ENCODE measurements at places on chromosomes 1 and 21. TPM values are rescaled to one million over a fixed set of nuclear protein-coding genes. Genes with fewer than 3 reads are reported as not detected.
A peak's percentile ranks its signal among the peaks of the same experiment; 100 is the strongest.

GRCh38 chr1:182200025-182200812, 138.7 kb upstream of the ZNF648 start:
- H3K4me1 ChIP-seq = no peaks in the 10 kb centered on the region
- no peaks in the 10 kb centered on the region for H3K36me3 ChIP-seq
- no peaks in the 10 kb centered on the region for H3K27me3 ChIP-seq
- no peak for DNase-seq

DNA sequence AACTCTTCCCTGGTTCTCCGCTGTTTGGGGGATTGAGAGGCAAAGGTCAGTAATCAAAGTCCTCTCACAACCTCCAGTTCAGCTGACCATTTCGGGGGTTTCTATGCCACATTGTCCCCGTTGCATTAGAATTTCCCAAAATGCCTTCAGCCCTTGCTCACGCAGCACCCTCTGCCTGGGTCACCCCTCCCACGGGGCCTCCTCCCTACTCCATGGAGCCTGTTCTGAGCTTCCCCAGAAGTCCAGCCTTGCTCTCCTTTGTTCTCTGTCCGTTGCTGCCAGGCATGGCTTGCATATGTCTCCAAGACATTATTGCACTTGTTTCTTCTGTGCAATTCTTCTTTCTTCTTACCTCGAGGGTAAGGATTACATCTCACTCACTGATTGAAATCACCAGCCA, 16.5 kb downstream of the DMRTB1 start:
- no peaks in the 10 kb centered on the region for H3K36me3 ChIP-seq
- H3K27me3 ChIP-seq = no peaks in the 10 kb centered on the region
- no peaks in the 10 kb centered on the region for H3K4me1 ChIP-seq
- DNase-seq = no peak

GRCh38 chr1:77632216-77632615, 50.2 kb downstream of the ZZZ3 start:
- no peaks in the 10 kb centered on the region for H3K27me3 ChIP-seq
- H3K36me3 ChIP-seq = peaks cover 32% of the 10 kb centered on the region
- no peak overlapping the region for H3K4me3 ChIP-seq
- no peak overlapping the region for H3K27ac ChIP-seq

GRCh38 chr21:31176080-31176551, 137.8 kb upstream of the KRTAP19-8 start:
- H3K4me1 ChIP-seq = peaks cover 81% of the 10 kb centered on the region
- peaks cover 4% of the 10 kb centered on the region for H3K36me3 ChIP-seq
- no peaks in the 10 kb centered on the region for H3K27me3 ChIP-seq
- peak overlapping the region; percentile 71 for H3K27ac ChIP-seq

- H3K36me3 ChIP-seq = no peaks in the 10 kb centered on the region
- no peak for DNase-seq
- H3K27me3 ChIP-seq = no peaks in the 10 kb centered on the region
- H3K27ac ChIP-seq = no peak overlapping the region
- H3K4me3 ChIP-seq = no peak overlapping the region
- no peaks in the 10 kb centered on the region for H3K4me1 ChIP-seq
Observed at GRCh38 chr1:16139473-16139962, 16.4 kb downstream of the EPHA2 start.

DNA sequence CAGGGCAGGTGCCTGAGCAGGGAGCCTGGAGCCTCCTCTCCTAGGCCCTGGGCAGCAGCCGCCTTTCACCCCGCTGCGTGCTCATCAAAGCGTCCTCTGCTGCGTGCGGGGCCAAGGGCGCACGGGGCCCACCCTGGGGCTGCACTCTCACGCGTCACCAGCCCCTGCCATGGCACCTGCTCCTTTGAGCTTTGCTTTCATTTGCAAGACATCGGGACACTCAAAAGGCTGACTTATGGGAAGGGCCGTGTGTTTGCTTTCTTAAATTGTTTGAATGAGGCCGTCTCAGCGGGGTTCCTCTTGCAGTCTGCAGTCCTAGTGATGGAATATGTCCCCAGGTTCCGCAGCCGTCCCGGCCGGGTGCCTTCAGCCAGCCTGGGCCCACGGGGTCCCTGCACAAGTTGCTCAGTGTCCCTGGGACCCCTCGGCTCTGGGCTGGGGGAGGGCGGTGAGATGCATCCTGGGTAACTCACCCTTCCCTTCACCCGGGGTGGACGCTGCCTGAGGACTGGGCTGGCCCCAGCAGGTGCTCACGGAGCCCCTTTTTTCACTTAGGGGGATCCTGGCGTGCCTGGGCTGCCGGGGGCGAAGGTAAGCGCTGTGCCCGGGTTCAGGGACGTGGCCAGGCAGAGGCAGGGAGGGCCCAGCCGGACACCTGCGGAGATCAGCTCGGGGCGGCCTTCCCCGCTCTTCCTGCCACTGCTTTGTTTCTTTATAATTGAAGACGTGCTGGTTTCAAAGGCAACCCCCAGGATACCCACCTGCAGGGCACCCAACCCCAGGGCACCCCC, 53.1 kb downstream of the SLC19A1 start:
- peaks cover 4% of the 10 kb centered on the region for H3K36me3 ChIP-seq
- no peak for DNase-seq
- H3K4me3 ChIP-seq = no peak overlapping the region
- no peak overlapping the region for H3K27ac ChIP-seq
- H3K4me1 ChIP-seq = peaks cover 4% of the 10 kb centered on the region

DNA sequence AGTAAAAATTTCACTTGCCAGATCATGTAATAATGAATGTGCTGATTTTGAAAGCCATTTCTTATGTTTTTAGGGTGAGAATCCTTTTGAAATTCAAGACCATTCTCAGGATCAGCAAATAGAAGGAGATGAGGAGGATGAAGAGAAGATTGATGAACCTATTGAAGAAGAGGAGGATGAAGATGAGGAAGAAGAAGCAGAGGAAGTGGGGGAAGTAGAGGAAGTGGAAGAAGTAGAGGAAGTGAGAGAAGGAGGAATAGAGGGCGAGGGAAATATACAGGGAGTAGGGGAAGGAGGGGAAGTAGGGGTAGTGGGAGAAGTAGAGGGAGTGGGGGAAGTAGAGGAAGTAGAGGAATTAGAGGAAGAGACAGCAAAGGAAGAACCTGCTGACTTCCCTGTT, 32.4 kb downstream of the ZNF326 start:
- no peak overlapping the region for H3K4me3 ChIP-seq
- no peaks in the 10 kb centered on the region for H3K4me1 ChIP-seq
- H3K36me3 ChIP-seq = peaks cover 15% of the 10 kb centered on the region
- no peak overlapping the region for H3K27ac ChIP-seq
- DNase-seq = no peak

DNA sequence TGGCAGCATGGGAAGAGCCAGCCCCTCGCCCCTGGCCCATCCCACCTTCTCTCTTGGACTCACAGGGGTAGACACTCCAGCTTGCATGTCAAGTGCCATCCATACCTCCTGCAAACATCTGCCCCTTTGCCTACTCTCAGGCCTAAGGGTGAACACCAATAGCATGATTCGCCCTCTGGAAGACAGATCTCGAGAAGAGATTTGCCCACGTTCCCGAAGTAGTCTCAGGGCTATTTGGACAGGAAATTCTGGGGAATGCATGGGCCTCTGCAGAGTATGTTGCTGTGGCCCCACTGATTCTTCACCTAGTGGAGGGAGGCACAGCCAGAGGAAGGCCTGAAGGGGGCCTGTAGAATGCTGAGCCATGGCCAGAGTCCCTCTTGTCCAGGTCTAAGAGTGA, 29.8 kb upstream of the DNASE2B start:
- no peaks in the 10 kb centered on the region for H3K27me3 ChIP-seq
- no peak overlapping the region for H3K27ac ChIP-seq
- H3K4me3 ChIP-seq = no peak overlapping the region

The MAP3K21 gene
- total RNA-seq = 0.65 TPM

DNA sequence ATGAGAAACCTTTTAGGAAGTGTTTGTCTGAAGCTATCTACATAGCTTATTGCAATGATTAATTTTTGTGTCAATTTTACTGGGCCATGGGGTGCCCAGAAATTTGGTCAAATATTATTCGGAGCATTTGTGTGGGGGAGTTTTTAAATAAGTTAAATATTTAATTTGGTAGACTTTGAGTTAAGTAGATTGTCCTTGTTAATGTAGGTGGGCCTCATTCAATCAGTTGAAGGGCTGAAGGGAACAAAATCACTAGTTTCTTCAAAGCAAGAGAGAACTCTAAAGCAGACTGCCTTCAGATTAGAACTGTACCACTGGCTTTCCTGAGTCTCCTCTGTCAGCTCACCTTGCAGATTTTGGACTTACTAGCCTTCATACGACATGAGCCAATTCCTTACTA, 1008.6 kb upstream of the ADAMTS5 start:
- H3K27me3 ChIP-seq = no peaks in the 10 kb centered on the region
- DNase-seq = no peak
- no peaks in the 10 kb centered on the region for H3K36me3 ChIP-seq
- H3K4me1 ChIP-seq = no peaks in the 10 kb centered on the region
- H3K27ac ChIP-seq = no peak overlapping the region

The S100A12 gene
- total RNA-seq = 22.0 TPM

- peaks cover 3% of the 10 kb centered on the region for H3K4me1 ChIP-seq
- H3K27me3 ChIP-seq = peaks cover 8% of the 10 kb centered on the region
- no peaks in the 10 kb centered on the region for H3K36me3 ChIP-seq
- no peak overlapping the region for H3K4me3 ChIP-seq
- H3K27ac ChIP-seq = no peak overlapping the region
- no peak for DNase-seq
Observed at GRCh38 chr1:58574816-58575215, 2.2 kb downstream of the TACSTD2 start.

DNA sequence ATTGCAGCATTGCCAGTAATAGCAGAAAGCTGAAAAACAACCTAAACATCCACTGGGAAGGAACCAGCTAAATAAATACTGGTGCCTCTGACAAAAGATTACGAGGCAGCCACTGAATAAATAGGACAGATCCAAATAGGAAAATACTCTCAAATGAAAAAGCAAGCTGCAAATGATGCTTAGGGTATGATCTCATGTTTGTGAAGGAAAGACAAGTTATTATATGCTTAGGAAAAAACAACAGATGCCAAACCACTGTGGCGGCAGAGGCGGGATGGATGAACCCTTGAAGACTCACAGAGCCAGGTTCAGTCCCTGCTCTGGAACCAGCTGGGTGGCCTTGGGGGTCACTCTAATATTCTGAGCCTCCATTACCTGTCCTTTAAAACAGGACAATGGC, 41.6 kb downstream of the MATN1 start:
- no peaks in the 10 kb centered on the region for H3K4me1 ChIP-seq
- H3K4me3 ChIP-seq = no peak overlapping the region
- no peak overlapping the region for H3K27ac ChIP-seq
- DNase-seq = no peak

The LRRC8B gene
- 23.3 TPM for total RNA-seq

DNA sequence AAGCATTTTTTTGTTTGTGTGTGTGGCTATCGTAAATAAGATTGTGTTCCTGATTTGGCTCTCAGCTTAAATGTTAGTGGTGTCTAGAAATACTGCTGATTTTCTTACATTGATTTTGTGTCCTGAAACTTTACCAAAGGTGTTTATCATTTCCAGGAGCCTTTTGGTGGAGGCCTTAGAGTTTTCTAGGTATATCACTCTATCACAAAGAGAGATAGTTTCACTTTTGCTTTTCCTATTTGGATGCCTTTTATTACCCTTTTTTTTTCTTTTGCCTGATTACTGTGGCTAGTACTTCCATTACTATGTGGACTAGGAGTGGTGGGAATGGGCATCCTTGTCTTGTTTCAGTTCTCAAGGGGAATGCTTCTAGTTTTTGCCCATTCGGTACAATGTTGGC, 109.6 kb downstream of the S1PR1 start:
- H3K27ac ChIP-seq = peak overlapping the region; percentile 38
- no peaks in the 10 kb centered on the region for H3K27me3 ChIP-seq
- DNase-seq = no peak
- H3K4me1 ChIP-seq = peaks cover 6% of the 10 kb centered on the region
- peak overlapping the region; percentile 10 for H3K4me3 ChIP-seq
- H3K36me3 ChIP-seq = no peaks in the 10 kb centered on the region

The NR0B2 gene
- not detected for total RNA-seq

GRCh38 chr1:9671377-9672140, 20.0 kb downstream of the PIK3CD start:
- no peak overlapping the region for H3K4me3 ChIP-seq
- no peak for DNase-seq
- peaks cover 34% of the 10 kb centered on the region for H3K4me1 ChIP-seq
- H3K36me3 ChIP-seq = peaks cover 70% of the 10 kb centered on the region

GRCh38 chr1:172185996-172186395, 234.5 kb upstream of the C1orf105 start:
- no peak overlapping the region for H3K27ac ChIP-seq
- peaks cover 16% of the 10 kb centered on the region for H3K4me1 ChIP-seq
- H3K36me3 ChIP-seq = no peaks in the 10 kb centered on the region
- no peak for DNase-seq
- H3K4me3 ChIP-seq = no peak overlapping the region
- H3K27me3 ChIP-seq = no peaks in the 10 kb centered on the region

- no peak for DNase-seq
- H3K4me3 ChIP-seq = no peak overlapping the region
- H3K27ac ChIP-seq = no peak overlapping the region
- H3K27me3 ChIP-seq = no peaks in the 10 kb centered on the region
- H3K36me3 ChIP-seq = no peaks in the 10 kb centered on the region
Observed at GRCh38 chr1:41640141-41640751, 155.8 kb upstream of the EDN2 start.

The FTCD gene
- 5.7 TPM for total RNA-seq

GRCh38 chr1:18999359-18999758, 42.9 kb upstream of the IFFO2 start:
- H3K27me3 ChIP-seq = no peaks in the 10 kb centered on the region
- no peak for DNase-seq
- H3K4me1 ChIP-seq = no peaks in the 10 kb centered on the region
- no peak overlapping the region for H3K27ac ChIP-seq
- H3K36me3 ChIP-seq = no peaks in the 10 kb centered on the region

DNA sequence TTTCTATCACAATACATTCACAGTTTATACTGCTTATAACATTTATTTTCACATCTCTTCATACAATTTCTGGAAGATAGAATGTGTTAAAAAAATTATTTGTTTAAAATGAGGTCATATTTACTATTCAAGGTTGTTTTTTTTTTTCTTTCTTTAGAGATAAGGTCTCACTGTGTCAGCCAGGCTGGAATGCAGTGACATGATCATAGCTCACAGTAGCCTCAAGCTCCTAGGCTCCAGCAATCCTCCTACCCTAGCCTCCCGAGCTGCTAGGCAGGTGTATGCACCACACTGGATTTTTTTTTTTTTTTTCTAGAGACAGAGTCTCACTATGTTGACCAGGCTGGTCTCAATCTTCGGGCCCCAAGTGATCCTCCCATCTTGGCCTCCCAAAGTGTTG, 19.0 kb upstream of the RNF11 start:
- H3K36me3 ChIP-seq = no peaks in the 10 kb centered on the region
- no peak overlapping the region for H3K4me3 ChIP-seq
- no peak overlapping the region for H3K27ac ChIP-seq
- peaks cover 8% of the 10 kb centered on the region for H3K4me1 ChIP-seq
- no peaks in the 10 kb centered on the region for H3K27me3 ChIP-seq

The LCE1D gene
- total RNA-seq = not detected

- no peak overlapping the region for H3K4me3 ChIP-seq
- H3K36me3 ChIP-seq = no peaks in the 10 kb centered on the region
- DNase-seq = peak; percentile 37
- H3K27me3 ChIP-seq = no peaks in the 10 kb centered on the region
- no peaks in the 10 kb centered on the region for H3K4me1 ChIP-seq
- H3K27ac ChIP-seq = no peak overlapping the region
Observed at GRCh38 chr1:17059391-17060305, 5.8 kb upstream of the SDHB start.
